Panc1 (cell line): ENCODE measurements at places on chromosomes 13 and 19.
A peak's percentile ranks its signal among the peaks of the same experiment; 100 is the strongest.

GRCh38 chr19:54137699-54138488, at the start of gene CNOT3:
TSS of gene CNOT3 (plus strand) at chr19:54137762. CDS start at chr19:54142979, 5,217 bp downstream.
- H3K27ac ChIP-seq: peak within 1 kb of the TSS; percentile 95
- DNase-seq: no peak
- peaks cover 30% of the 10 kb centered on the region for H3K4me1 ChIP-seq
- no peaks in the 10 kb centered on the region for H3K27me3 ChIP-seq
- peak within 1 kb of the TSS; percentile 68 for H3K4me3 ChIP-seq

GRCh38 chr13:20782116-20782708, 8.5 kb upstream of the EEF1AKMT1 start:
- H3K4me1 ChIP-seq: no peaks in the 10 kb centered on the region
- H3K27ac ChIP-seq: no peak overlapping the region
- H3K36me3 ChIP-seq: peaks cover 3% of the 10 kb centered on the region; the same call in 1 of the 2 replicates
- H3K4me3 ChIP-seq: no peak overlapping the region

- peaks cover 2% of the 10 kb centered on the region; the same call in 1 of the 2 replicates for H3K27me3 ChIP-seq
- H3K4me1 ChIP-seq: no peaks in the 10 kb centered on the region
- no peak for DNase-seq
- H3K27ac ChIP-seq: no peak overlapping the region
- H3K4me3 ChIP-seq: no peak overlapping the region
Observed at GRCh38 chr19:50717891-50718254, 1.7 kb downstream of the SHANK1 start.

DNA sequence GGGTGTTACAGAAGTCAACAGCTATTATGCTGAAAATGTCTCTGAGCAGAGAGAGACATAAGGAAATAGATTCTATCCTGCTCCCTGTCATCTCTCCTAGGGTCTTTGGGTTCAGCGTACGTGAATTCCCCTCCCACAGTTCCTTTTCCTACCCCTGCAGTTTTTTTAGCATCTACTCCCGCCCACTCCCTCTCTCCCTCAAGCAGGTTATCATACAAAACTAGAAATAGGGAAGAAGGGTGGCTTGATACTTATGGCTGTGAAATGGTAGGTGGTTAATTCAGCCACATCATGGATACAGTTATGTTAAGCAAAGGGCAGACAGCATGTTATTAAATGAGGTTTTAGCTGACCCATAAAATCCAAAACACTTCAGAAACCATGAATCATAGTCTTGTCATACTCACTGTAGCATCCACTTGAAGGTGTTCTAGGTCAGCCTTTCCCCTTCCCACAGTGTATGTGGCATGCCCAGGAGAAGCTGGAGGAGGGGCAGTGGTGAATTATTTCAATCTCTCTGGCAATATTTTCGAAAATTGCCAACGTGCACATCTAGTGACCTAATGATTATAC, 236.8 kb upstream of the SERP2 start:
- peaks cover 5% of the 10 kb centered on the region; the same call in 1 of the 2 replicates for H3K4me1 ChIP-seq
- no peak overlapping the region for H3K4me3 ChIP-seq
- no peaks in the 10 kb centered on the region for H3K27me3 ChIP-seq
- no peak for DNase-seq

DNA sequence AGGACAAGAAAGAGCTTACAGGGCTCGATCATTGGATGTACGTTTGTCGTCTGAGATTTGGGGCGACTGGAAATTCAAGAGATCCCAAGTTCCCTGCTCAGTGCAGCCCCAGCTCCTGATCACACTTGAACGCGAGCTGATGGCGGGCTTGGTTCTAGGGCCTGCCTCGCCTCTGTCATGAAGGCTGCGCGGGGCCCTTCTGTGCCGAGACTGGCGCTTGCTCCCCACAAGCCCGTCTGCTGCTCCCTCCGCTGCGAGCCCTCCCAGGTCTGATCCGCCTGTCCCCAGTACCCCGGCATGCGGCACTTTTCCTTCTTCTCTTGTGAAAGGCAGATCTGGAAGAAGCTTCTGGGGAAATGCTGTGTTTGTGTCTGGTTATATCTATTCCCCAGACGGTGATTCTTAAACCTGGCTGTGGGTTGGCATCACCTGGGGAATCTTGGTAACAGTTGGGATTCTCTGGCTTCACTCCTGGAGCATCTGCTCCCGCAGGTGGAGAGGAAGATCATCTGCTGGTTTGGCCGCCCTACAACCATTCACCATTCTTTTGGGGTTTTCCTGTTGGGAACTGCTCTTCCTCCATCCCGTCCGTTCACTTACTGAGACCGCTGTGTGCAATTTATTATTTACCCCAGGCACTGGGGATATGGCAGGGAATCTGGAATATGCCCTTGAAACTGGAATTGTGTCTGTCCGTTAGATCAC, 43.6 kb downstream of the SIPA1L3 start:
- peaks cover 16% of the 10 kb centered on the region for H3K4me1 ChIP-seq
- no peak for DNase-seq
- no peaks in the 10 kb centered on the region for H3K27me3 ChIP-seq
- no peak overlapping the region for H3K27ac ChIP-seq

GRCh38 chr19:3733549-3734309, 25.5 kb downstream of the TJP3 start:
- no peak overlapping the region for H3K27ac ChIP-seq
- H3K36me3 ChIP-seq: no peaks in the 10 kb centered on the region
- no peaks in the 10 kb centered on the region for H3K4me1 ChIP-seq
- H3K27me3 ChIP-seq: no peaks in the 10 kb centered on the region
- DNase-seq: no peak
- no peak overlapping the region for H3K4me3 ChIP-seq

DNA sequence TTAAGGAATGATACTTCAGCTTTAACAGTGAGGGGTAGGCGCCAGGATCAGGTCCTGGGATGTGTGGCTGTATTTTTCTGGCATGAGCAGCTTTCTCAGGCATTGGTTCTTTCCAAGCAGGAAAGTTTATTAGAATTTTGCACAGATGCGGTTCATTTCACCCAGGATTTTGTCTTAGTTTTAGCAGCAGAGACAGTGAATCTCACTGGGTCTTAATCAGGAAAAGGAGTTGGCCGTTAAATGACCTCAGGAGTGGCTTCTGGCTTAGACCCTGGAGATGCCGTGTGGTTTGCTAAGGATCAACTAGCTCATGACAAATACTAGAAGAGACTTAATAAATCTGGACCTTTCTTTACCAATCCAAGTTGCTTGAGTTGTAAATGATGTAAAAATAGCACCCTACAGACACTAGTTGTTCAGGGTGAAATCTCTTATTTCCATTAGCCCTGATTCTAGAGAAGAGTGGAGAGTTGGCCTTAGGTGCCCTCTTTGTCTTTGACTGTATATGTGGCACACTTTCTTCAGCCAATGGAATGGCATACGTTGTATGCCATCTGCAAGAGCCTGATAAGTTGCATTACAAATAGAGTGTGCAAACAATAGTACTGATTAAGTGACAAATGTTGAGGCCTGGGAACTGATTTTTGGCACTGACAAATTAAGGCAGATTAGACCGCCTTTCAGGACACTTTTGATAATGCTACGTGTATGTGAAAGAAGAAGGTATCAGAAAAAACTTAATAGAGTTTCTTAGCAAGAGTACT, 34.0 kb downstream of the LRCH1 start:
- no peaks in the 10 kb centered on the region for H3K27me3 ChIP-seq
- no peak for DNase-seq
- no peaks in the 10 kb centered on the region for H3K36me3 ChIP-seq
- H3K4me1 ChIP-seq: no peaks in the 10 kb centered on the region
- no peak overlapping the region for H3K27ac ChIP-seq
- H3K4me3 ChIP-seq: no peak overlapping the region

- DNase-seq: no peak
- no peaks in the 10 kb centered on the region for H3K27me3 ChIP-seq
- H3K36me3 ChIP-seq: no peaks in the 10 kb centered on the region
- H3K4me3 ChIP-seq: no peak overlapping the region
Observed at GRCh38 chr13:28001837-28002473, 13.5 kb upstream of the URAD start.

DNA sequence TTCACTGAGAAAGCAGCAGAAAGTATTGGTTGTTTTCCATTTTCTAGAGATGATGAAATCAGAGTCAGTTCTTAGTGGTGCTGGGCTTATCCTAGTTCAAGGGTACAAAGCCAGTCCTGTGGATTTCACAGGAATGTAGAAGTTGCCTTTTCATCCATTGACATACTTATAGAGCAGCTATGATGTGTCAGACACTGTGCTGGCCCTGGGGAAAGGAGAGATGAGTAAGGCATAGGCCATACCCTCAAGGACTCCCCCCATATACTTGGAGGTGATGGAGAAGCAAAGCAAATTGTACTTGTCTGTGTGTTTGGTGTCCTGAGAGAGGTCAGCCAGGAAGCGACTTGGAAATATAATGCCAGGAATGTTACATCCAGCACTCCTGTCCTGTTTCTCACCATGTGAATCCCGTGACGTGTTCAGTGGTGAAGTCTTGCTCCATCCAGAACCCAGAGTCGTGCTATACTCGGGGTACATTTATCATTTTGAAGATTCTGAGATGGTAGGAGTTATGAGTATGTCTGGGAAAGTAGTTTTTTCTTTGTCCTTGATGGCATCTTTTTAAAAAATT, 22.6 kb downstream of the ERCC5 start:
- no peaks in the 10 kb centered on the region for H3K27me3 ChIP-seq
- H3K36me3 ChIP-seq: peaks cover 8% of the 10 kb centered on the region
- DNase-seq: no peak
- no peak overlapping the region for H3K4me3 ChIP-seq

- H3K4me3 ChIP-seq: no peak overlapping the region
- DNase-seq: no peak
- no peaks in the 10 kb centered on the region for H3K36me3 ChIP-seq
- H3K27ac ChIP-seq: no peak overlapping the region
- no peaks in the 10 kb centered on the region for H3K27me3 ChIP-seq
- no peaks in the 10 kb centered on the region for H3K4me1 ChIP-seq
Observed at GRCh38 chr13:40466272-40466671, 200.2 kb downstream of the FOXO1 start.

DNA sequence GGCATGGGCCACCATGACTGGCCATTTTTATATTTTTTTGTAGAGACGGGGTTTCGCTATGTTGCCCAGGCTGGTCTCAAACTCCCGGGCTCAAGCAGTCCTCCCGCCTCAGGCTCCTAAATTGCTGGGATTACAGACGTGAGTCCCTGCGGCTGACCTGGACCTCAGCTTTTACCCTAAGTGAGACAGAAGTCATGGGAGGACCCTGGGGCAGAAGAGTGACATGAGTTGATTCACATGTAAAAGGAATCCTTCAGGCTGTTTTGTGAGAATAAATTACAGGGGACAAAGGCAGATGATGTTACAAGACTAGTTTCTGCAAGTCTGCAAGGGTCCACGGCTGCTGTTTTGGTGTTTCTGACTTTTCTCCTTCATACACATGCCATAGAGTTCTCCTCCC, 2.6 kb upstream of the BCAM start:
- H3K27me3 ChIP-seq: no peaks in the 10 kb centered on the region
- peaks cover 13% of the 10 kb centered on the region for H3K4me1 ChIP-seq
- DNase-seq: no peak
- no peak overlapping the region for H3K4me3 ChIP-seq
- H3K27ac ChIP-seq: no peak overlapping the region

- no peak overlapping the region for H3K4me3 ChIP-seq
- H3K27ac ChIP-seq: no peak overlapping the region
- H3K27me3 ChIP-seq: no peaks in the 10 kb centered on the region
- no peak for DNase-seq
- H3K36me3 ChIP-seq: peaks cover 4% of the 10 kb centered on the region; the same call in 1 of the 2 replicates
Observed at GRCh38 chr13:113445791-113446487, 7.3 kb downstream of the ADPRHL1 start.

DNA sequence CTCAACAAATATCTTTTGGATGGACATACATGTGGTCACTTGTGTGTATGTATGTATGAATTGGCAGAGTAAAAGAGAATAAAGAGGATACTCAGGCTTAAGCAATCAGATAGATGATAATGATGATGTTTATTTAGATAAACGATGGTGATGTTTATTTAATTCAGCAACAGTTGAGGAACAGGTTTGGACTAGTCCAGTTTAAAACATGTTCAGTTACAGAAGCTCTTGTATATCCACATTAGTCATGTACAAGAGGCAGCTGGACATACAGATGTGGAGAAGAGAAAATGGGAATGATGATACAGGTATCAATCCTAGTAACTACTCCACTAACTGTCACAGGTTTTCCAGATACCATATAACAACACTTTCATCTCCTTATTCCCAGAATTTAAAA, 232.1 kb downstream of the DIAPH3 start:
- no peaks in the 10 kb centered on the region for H3K4me1 ChIP-seq
- DNase-seq: no peak
- H3K4me3 ChIP-seq: no peak overlapping the region
- H3K27ac ChIP-seq: no peak overlapping the region
- no peaks in the 10 kb centered on the region for H3K36me3 ChIP-seq

GRCh38 chr13:88162076-88162702, 491.0 kb downstream of the SLITRK5 start:
- H3K27me3 ChIP-seq: no peaks in the 10 kb centered on the region
- H3K4me3 ChIP-seq: no peak overlapping the region
- no peaks in the 10 kb centered on the region for H3K36me3 ChIP-seq
- H3K27ac ChIP-seq: no peak overlapping the region
- no peaks in the 10 kb centered on the region for H3K4me1 ChIP-seq

- H3K36me3 ChIP-seq: peaks cover 7% of the 10 kb centered on the region; the same call in 1 of the 2 replicates
- H3K4me1 ChIP-seq: peaks cover 15% of the 10 kb centered on the region
- DNase-seq: no peak
- H3K27ac ChIP-seq: peak overlapping the region; percentile 96
Observed at GRCh38 chr19:13155472-13156359, 5.5 kb downstream of the IER2 start.

DNA sequence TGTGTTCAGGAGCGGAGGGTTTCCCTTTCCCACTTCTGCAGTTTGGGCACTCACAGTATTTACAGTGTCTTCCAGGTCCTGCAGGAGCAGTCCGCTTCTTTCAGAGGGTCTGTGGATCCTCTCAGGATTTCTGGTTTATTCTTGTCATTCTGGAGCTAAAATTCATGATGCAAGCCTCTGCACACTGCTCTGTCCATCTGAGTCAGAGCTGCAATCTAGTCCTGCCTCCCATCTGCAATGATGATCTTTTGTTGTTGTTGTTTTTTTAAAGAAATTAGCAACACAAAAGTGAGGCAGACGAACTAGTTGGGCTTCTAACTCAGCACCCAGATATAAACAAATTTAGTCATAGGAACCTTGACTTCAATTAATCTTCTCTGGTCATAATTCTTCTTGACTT, 86.5 kb downstream of the DLEU7 start:
- DNase-seq: no peak
- no peak overlapping the region for H3K4me3 ChIP-seq
- H3K27ac ChIP-seq: no peak overlapping the region
- no peaks in the 10 kb centered on the region for H3K27me3 ChIP-seq

- H3K27ac ChIP-seq: no peak overlapping the region; the same call in 1 of the 2 replicates
- H3K36me3 ChIP-seq: no peaks in the 10 kb centered on the region
- H3K27me3 ChIP-seq: no peaks in the 10 kb centered on the region
- peak overlapping the region; percentile 18; the same call in 1 of the 2 replicates for H3K4me3 ChIP-seq
- peaks cover 7% of the 10 kb centered on the region for H3K4me1 ChIP-seq
Observed at GRCh38 chr13:98484289-98485219, 92.4 kb downstream of the STK24 start.

GRCh38 chr13:95267662-95268342, 33.4 kb downstream of the ABCC4 start:
- no peaks in the 10 kb centered on the region for H3K27me3 ChIP-seq
- H3K27ac ChIP-seq: peak overlapping the region; percentile 70
- peaks cover 26% of the 10 kb centered on the region for H3K4me1 ChIP-seq
- H3K36me3 ChIP-seq: no peaks in the 10 kb centered on the region
- no peak overlapping the region for H3K4me3 ChIP-seq

GRCh38 chr19:45071969-45072790, 4.1 kb downstream of the ZNF296 start:
- DNase-seq: no peak
- no peak overlapping the region for H3K27ac ChIP-seq
- no peaks in the 10 kb centered on the region for H3K27me3 ChIP-seq
